Left ventricle myocardium inferior (tissue), 1 donor: ENCODE measurements at places on chromosomes 1 and 21.

GRCh38 chr1:107267489-107267888 is 126.7 kb downstream of the NTNG1 start:
- no peak for DNase-seq

DNA sequence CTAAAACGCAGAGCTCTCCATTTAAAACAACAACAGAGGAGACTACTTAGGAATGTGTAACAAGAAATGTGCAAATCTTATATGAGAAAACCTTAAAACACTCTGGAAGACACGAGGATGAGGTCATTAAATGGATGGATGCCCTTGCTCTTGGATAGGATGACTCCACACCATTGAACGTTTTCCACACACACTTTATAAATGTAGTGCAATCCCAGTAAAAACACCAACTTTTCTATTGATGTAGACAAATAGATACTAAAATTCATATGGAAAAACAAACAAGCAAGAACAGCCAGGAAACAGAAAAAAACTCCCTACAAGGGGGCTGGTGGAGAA is 18.4 kb upstream of the COL6A1 start:
- no peak for DNase-seq

DNA sequence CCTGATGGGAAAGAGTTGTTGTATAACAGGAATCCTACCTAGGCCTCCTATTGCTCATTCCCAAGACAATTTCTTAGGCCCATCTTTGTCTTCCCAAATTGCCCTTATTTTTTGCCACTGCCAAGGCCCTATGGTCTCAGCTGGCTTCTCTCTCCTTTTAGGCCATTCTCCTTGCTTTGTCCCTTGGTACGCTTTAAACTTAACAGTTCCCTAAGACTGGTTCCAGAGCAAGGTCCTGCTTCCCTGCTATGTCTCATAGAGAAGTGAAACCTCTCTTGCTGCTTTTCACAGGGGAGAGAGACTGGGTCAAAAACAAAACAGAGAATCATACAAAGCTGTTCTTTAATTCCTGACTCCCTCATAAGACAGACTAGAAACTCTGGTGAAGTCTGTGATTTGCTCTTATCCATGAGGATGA is 77.1 kb downstream of the XCL2 start:
- no peak for DNase-seq

GRCh38 chr1:108852221-108852975 is 4.5 kb downstream of the AKNAD1 start:
- no peak for DNase-seq

- DNase-seq = no peak
Measured at GRCh38 chr1:116580446-116581322, 9.9 kb upstream of the CD58 start.

- DNase-seq = no peak
Measured at GRCh38 chr1:43205671-43206070, 33.5 kb downstream of the CFAP57 start.
